ENCODE measurements at places on chromosomes 2 and 18.

DNA sequence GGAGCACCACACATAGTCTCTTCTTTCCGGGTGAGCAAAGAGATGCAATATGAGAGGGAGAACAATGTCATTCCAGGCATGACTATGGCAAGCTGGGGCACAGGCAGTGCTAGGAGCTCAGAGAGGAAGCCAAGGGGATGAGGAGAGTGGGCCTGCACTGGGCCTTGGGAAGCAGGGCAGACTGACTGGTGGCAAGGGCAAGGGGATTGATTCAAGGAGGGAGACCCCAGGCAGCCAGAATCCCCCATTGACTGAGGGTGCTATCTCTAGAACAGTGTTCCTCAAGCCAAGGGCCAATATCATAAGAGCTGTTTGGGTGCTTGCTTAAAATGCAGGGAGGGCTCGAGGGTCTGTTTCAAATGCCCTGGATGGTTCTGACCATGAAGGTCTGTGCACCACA, 36.1 kb downstream of the MARCO start:
- no peak for DNase-seq

- no peak for DNase-seq
Observed at GRCh38 chr2:192155511-192156118, 39.1 kb downstream of the TMEFF2 start.

DNA sequence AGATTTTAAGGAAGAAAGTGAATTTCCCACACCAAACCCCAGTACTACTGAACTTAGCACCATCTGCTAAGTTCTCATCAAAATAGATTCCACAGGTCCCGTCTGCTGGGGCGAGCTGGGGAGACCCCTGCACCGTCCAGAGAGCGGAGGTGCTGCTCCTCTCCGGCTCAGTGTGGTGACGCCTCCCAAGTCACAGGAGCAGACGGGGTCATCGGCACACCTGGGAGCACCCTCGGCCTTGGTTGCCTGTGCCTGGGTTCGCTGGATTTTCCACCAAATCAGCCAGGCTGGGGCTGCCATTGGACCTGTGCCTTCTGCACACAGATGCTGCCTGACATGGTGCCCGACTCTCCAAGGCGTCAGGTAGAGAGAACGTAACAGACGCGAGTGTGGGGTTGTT, 141.3 kb downstream of the PXDN start:
- no peak for DNase-seq

- no peak for DNase-seq
Observed at GRCh38 chr2:198852248-198852647, 605.5 kb downstream of the SATB2 start.

GRCh38 chr2:30315391-30316063, 84.2 kb downstream of the LBH start:
- no peak for DNase-seq

DNA sequence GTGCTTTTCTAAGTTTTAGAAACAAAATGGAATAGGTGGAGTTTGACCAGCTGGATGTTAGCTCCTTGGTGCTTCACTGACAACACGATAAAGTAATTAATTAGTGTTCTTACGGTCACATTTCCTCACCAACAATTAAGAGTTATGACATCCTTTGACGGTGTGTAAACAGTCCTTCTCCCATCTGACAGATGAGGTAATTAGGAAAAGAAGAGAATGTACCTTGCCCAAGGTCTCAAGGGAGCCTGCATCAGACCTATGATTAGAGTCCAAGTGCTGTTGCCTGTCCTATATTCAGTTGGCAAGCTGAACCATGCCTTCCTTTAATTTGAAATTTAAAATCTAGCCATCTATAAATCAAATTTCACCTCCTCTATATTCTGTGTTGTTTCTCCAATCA, 48.3 kb upstream of the STK17B start:
- DNase-seq, result no peak

- no peak for DNase-seq
Observed at GRCh38 chr2:212956665-212957607, 194.5 kb downstream of the IKZF2 start.

DNA sequence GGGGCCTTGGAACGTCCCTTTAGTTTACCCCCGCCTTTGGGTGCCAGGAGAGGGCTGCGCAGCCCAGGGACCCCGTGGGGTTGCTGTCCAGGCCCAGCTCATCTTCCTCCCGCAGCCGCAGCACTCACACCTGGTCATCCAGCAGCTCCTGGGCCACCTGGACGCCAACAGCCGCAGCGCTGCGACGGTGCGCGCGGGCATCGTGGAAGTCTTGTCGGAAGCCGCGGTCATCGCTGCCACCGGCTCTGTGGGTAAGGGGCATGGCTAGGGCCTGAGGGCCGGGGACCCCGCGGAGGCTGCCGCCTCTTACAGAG, 37.2 kb downstream of the POMC start:
- DNase-seq, result no peak

- no peak for DNase-seq
Observed at GRCh38 chr2:168851674-168852320, 38.4 kb downstream of the SPC25 start.

GRCh38 chr2:237475704-237476141, 11.3 kb upstream of the MLPH start:
- no peak for DNase-seq

GRCh38 chr2:4110273-4110672, 406.9 kb downstream of the DCDC2C start:
- no peak for DNase-seq

- no peak for DNase-seq
Observed at GRCh38 chr2:152483276-152484063, 148.5 kb downstream of the FMNL2 start.

- no peak for DNase-seq
Observed at GRCh38 chr2:54636415-54637139, 86.9 kb upstream of the EML6 start.
